ENCODE measurements at places on chromosomes 2 and 18.

DNA sequence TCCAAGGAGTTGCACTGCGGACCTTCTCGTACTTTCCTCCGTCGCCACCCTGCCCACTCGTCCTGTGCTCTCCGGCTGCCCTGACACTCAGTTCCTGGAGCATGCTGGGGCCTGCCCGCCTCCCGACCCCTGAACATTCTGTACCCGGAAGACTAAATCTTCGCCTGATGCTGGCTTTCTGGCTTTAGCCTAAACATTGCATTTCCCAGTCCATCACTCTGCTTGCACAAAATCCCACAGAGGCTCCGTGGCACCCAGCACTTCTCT lies 550 bp upstream of the SFXN5 start:
- no peak for DNase-seq

- no peak for DNase-seq
Observed at GRCh38 chr2:162069267-162069903, 4.6 kb downstream of the DPP4 start.

DNA sequence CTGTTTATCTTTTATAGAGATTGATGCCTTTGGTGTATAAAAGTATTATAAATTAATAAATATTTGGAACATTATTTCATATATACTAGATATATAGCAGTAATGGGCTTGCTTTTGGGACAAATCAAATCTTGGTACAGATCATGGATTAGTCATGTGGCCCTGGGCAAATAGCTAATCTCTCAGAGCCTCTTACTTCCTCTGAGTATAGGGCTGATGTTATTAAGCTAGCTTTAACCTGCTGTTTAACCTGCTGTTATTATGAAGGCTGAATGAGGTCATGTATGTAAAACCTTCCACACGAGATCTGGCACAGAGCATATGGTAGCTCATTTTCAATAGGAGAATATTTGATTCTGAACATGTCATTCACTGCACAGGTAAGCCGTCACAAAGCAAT lies 5.7 kb downstream of the ITGB6 start:
- DNase-seq: no peak

DNA sequence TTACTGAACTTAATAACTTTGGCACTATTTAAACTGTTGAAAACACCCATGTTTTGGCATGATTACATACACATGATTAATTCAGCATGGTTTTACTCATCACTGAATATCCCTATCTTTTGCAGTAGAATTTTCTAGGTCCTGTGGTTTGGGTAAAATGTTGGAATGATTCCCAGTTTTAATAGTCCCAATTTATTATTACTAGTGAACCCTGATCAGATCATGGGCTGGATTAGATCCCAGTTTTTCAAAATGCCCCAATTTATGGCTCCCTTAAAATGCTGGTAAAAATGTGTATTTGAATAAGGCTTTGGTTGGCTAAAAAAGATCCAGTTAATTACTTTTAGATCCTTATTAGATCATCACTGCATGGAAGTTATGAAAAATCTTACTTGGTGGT lies 273.6 kb upstream of the NRP2 start:
- no peak for DNase-seq
